A549 (cell line): ENCODE measurements at places on chromosomes 2 and 18. TPM values are rescaled to one million over a fixed set of nuclear protein-coding genes. Genes with fewer than 3 reads are reported as not detected.

The SLC9A4 gene
- polyA plus RNA-seq: not detected in 3 replicates

The PFN4 gene
- polyA plus RNA-seq: 1.2 to 1.6 TPM (median 1.6 TPM) in 3 replicates

The MOCOS gene
- polyA plus RNA-seq: 2.7 to 3.3 TPM (median 3.2 TPM) in 3 replicates

The CFC1 gene
- polyA plus RNA-seq: not detected in 3 replicates

The NCKAP5 gene
- 2.9 to 4.1 TPM (median 3.8 TPM) in 3 replicates for polyA plus RNA-seq

The PARD3B gene
- 1.1 to 1.2 TPM (median 1.2 TPM) in 3 replicates for polyA plus RNA-seq

The ERMN gene
- not detected in 3 replicates for polyA plus RNA-seq

The ZNF532 gene
- 26.8 to 31.4 TPM (median 27.1 TPM) in 3 replicates for polyA plus RNA-seq

The SLC11A1 gene
- polyA plus RNA-seq: 0.11 to 0.18 TPM (median 0.14 TPM) in 3 replicates

The DTNA gene
- 0.12 TPM in 1 of 3 replicates, not detected in the others for polyA plus RNA-seq

The COLEC11 gene
- polyA plus RNA-seq: 0.24 to 0.51 TPM (median 0.30 TPM) in 3 replicates

The LDLRAD4 gene
- polyA plus RNA-seq: 2.5 to 5.2 TPM (median 4.6 TPM) in 3 replicates

The GAREM1 gene
- 1.0 to 1.3 TPM (median 1.3 TPM) in 3 replicates for polyA plus RNA-seq

The MAPRE3 gene
- 19.3 to 21.8 TPM (median 21.5 TPM) in 3 replicates for polyA plus RNA-seq

The AFF3 gene
- polyA plus RNA-seq: not detected in 3 replicates

The RAB17 gene
- polyA plus RNA-seq: 0.42 to 2.3 TPM (median 2.2 TPM) in 3 replicates

The UGT1A3 gene
- 0.08 to 0.23 TPM (median 0.17 TPM) in 3 replicates for polyA plus RNA-seq

The WDR54 gene
- 59.4 to 68.5 TPM (median 62.5 TPM) in 3 replicates for polyA plus RNA-seq

The GPR75 gene
- 1.4 to 1.9 TPM (median 1.6 TPM) in 3 replicates for polyA plus RNA-seq

The CPO gene
- 0.13 to 0.18 TPM (median 0.14 TPM) in 3 replicates for polyA plus RNA-seq

The DLX1 gene
- 2.4 to 2.9 TPM (median 2.5 TPM) in 3 replicates for polyA plus RNA-seq

The MC4R gene
- polyA plus RNA-seq: 0.05 to 0.08 TPM in 2 of 3 replicates, not detected in the other

The EVX2 gene
- polyA plus RNA-seq: not detected in 3 replicates

The LGALSL gene
- polyA plus RNA-seq: 10.8 to 11.4 TPM (median 11.0 TPM) in 3 replicates

The MAL gene
- polyA plus RNA-seq: not detected in 3 replicates
